ENCODE measurements at places on chromosomes 4 and X.
A peak's percentile ranks its signal among the peaks of the same experiment; 100 is the strongest.

- DNase-seq, result no peak
Observed at GRCh38 chrX:1244164-1245076, 24.2 kb upstream of the CSF2RA start.

- DNase-seq, result no peak
Observed at GRCh38 chrX:131894995-131895394, 128.1 kb upstream of the STK26 start.

DNA sequence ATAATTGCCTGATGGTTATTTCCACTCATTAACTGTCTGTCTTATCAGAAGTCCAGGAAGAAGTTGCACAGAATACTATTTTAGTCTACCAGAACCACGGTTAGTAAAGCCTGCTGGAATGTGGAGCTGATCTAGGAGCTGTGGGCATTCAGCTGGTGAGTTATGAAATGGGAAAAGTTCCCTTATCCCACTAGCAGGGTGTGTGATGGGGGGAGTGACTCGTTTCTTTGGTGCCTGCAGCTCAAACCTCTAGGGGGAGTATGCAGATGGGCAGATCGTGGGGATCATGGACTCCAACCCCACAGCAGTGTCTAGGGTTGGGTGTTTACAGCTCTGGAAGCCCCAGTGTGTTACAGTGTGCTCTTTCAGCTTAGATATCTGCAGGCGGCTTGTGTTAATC is 305.7 kb upstream of the BOD1L1 start:
- no peak for DNase-seq

GRCh38 chrX:96386981-96387380 is 297.7 kb upstream of the DIAPH2 start:
- DNase-seq, result no peak

GRCh38 chrX:130263016-130263415 is 5.7 kb downstream of the ZNF280C start:
- DNase-seq, result no peak

GRCh38 chrX:40109288-40110008 is 11.7 kb upstream of the BCOR start:
- DNase-seq, result peak; percentile 67

DNA sequence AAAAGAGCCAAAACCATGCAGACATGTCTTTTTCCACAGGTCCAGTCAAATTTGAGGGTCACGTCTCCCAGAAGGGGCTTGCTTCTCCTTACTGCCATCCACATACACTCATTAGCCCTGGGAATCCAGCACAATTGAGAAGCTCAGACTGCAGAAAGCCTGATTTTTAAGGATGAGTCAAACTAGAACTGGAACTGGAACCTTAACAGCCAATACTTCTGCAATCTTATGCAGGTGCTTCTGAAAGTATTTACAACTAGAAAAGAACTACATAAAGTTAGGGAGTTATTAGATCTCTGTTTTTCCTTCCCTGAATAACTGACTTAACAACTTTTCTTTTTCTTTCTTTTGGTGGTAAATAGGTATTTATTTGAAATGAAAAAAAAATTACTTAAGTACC is 86.3 kb downstream of the CDS1 start:
- DNase-seq, result no peak

- no peak for DNase-seq
Observed at GRCh38 chrX:112233164-112233563, 150.6 kb upstream of the TRPC5 start.

GRCh38 chrX:129957241-129958082 is 25.0 kb upstream of the BCORL1 start:
- DNase-seq, result peak; percentile 78

DNA sequence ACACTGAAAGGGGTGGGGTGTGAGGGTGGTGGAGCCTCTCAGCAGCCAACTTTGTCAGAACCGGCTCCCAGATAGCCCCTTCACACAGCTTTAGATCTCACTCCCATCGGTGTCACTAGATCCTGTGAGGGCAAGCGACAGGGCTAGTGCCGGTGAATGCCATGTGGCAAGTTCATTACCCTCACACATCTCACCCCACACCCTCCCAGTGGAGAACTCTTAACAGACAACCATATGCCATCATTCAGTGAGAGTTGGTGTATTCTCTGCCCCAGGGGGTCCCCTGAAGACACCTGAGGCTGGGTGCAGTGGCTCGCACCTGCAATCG is 15.3 kb downstream of the SEPTIN6 start:
- no peak for DNase-seq

- DNase-seq, result no peak
Observed at GRCh38 chrX:38656350-38656915, 95.1 kb downstream of the TSPAN7 start.

DNA sequence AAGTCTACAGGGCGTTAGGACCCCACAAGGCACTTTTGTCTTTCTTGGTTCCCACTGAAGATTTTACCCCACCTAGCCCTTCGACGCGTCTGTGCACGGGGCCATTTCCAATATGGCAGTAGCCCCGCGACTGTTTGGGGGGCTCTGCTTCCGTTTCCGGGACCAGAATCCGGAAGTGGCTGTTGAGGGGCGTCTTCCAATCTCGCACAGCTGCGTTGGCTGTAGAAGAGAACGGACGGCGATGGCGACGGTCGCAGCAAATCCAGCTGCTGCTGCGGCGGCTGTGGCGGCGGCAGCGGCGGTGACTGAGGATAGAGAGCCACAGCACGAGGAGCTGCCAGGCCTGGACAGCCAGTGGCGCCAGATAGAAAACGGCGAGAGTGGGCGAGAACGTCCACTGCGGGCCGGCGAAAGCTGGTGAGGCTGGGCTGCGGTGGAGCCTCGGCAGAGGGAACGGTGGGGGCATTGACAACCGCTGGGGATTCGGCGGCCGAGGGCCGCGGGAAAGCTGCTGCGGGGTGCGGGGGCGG is at the start of gene USP11:
USP11 (plus strand) TSS at position 207 of the 530 bp plus-strand sequence; CDS start at position 242, 35 bp downstream.
- peak; percentile 75 for DNase-seq

DNA sequence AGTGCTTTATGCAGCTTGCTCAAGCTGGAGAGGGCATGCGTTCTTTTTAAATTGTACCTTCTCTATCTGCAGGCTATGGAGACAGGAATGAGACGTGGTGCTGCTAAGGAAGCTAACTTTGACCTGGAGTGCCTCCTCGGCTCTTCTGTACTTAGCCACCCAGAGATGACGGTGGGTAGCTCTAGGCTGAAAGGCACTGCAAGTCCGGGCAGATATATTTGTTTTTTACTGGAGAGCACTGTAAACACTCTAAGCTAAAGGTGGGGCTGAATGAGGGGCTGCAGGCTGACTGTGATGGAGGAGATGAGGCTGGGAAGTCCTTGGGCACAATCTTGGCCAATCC is 12.1 kb downstream of the ELF4 start:
- no peak for DNase-seq

GRCh38 chrX:125132274-125132673 is 187.4 kb upstream of the TEX13C start:
- DNase-seq, result peak; percentile 31

GRCh38 chr4:74412225-74412624 is 32.7 kb upstream of the AREG start:
- DNase-seq, result no peak

DNA sequence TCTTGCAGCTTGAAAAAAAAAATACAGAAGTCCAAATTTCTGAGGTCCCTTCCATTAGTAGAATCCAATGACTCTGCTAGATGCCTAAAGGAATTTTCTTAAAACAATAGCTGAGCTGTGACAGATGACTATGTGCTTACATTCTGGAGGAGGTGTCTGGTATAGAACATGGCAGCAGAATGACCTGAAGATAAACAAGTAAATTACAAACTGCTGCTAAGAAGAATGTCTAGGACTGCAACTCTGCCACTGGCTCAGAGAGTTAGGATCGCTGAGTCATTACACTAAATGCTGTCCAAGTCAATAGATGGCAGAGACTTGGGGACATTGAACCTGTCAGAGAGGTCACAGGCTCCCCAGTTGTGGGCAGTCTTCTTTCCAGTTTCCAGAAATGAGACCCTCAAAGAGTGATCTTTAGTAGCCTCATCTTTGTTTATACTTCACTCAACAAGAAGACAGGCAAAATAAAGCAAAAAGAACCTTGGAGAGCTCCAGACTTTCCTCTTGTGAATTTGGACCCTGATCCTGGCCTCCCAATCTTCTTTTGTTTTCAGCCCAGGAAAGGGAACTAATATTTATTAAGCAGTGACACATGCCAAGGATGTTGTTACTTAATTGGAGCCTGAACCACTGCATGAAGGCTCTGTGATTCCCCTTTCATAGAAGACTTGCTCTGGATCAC is 56.4 kb upstream of the SCML1 start:
- no peak for DNase-seq

GRCh38 chr4:71020611-71021010 is 27.2 kb downstream of the DCK start:
- DNase-seq, result no peak

- DNase-seq, result no peak
Observed at GRCh38 chr4:128596115-128596514, 213.4 kb upstream of the JADE1 start.

GRCh38 chrX:70878902-70879301 is 29.6 kb downstream of the TEX11 start:
- no peak for DNase-seq

DNA sequence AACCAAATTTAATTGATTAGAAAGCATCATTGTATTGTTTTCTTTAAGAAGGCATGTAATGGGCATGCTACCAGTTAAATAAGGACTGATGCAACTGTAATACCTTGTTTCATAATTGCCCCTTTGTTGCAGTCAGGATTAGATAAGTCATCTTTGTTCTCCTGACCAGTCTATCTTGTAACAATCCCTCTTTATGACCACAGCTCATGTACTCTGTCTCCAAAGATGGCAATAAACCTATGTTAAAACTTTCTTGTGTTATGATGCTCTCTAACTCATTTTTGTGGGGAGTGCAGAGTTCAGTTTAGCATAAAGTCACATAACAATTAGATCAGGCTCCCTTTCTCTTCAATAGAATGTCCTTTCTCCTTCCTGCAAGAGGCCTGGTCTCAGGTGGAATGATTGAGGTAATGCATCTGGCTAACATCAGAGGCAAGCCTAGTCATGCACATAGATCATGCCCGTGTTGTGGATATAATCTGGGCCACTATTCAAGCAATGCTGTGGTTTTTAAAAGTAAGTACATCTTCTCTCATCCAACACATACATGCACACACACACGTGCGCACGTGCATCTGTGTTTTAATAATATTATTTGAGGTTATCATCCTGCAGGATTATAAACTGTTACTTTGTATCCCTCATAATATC is 45.6 kb downstream of the TMEM154 start:
- no peak for DNase-seq

- peak; percentile 47 for DNase-seq
Observed at GRCh38 chrX:4550018-4550417, 836.6 kb upstream of the PRKX start.

DNA sequence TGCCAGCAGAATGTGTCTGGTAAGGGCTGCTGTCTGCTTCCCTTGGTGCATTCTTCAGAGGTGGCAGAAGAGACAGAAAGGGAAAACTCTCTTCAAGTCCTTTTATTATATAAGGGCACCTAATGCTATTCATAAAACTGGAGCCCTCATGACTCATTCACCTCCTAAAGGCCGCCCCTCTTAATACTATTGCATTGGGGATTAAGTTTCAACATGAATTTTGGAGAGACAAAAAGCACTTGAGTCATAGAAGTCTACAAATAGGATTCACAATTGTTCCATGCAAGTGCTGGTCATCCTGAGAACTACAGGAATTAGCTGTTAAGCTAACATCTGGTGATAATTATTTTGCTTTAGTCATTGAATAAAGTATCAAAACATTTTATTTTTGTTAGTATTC is 349.5 kb downstream of the HS3ST1 start:
- DNase-seq, result no peak

GRCh38 chr4:148226341-148226740 is 215.9 kb downstream of the NR3C2 start:
- no peak for DNase-seq

DNA sequence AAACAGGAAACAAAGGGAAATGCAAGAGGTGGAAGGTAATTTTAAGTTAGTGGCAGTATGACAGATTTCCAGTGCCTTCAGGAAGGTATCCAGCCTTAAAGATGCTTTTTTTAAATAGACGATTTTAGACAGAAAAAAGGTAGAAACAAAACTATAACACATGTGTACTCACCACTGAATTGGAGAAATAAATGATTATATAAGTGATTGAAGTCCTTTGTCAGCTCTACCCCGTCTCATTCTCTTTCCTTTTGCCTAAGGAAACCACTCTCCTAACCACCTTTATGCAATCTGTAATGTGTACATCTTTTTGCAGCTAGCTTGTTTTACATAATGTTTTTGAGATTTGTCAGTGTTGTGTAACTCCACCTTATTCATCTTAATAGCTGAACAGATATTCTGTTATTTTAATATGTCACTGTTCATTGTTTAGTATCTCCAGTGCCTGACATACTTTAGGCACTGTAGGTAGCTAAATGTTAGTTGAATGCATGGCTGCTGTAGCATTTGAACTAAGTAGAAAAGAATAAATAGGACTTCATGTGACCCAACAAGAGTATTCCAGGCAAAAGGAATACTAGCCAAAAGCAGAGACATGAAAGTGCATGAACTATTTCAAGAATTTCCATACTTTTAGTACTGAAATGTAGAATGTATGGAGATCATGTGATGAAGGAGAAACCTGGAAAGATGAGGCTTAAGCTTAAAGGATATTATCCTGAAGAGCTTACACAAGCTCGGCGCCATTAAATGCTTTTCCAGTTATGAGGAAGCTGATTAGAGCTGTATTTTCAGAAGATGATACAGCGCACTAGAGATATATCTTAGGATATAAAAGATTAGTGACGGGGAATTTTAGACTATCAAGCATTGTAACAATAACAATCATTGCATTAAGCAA is 865 bp downstream of the FAM200B start:
- peak; percentile 16 for DNase-seq

- DNase-seq, result no peak
Observed at GRCh38 chr4:8710946-8711345, 118.4 kb downstream of the CPZ start.
